ENCODE measurements at places on chromosomes 5 and 9.
A peak's percentile ranks its signal among the peaks of the same experiment; 100 is the strongest.

- no peak for DNase-seq
Measured at GRCh38 chr9:23741351-23741750, 84.7 kb downstream of the ELAVL2 start.

DNA sequence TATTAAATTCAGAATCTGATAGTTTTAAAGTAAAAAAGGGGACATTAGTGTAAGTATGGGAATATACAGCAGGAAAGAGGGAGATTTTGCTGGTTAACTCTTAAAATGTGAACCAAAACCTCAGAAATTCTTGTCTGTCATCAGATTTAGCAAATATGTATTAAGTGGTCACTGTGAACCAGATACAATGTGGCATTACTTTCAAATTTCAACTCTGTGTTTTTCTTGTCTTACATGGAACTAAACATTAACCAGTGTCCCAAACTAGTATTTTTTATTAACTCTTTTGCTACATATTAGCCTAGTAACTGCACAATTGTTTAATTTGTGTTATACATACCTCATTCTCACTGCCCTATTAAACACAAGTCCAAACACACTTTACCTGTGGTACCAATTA lies 259.9 kb upstream of the RASA1 start:
- DNase-seq: no peak

DNA sequence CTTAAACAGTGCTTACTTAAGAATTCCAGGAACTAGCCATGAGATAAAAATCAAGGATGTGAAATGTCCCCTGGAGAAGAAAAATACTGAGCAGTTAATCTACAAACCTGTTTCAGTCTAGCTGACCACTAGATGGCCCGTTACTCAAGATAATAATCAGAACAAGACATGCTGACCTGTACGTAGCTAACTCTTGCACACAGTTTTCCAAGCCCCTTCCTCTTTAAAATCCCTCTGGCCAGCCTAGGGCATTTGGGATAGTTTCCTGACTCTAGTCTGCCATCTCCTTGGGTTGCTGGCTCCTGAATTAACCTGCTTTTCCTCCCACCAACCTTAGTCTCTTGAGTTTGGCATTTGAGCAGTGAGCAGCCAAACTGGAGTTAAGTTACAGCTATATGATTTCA lies 59.2 kb upstream of the TRAF1 start:
- DNase-seq: no peak

DNA sequence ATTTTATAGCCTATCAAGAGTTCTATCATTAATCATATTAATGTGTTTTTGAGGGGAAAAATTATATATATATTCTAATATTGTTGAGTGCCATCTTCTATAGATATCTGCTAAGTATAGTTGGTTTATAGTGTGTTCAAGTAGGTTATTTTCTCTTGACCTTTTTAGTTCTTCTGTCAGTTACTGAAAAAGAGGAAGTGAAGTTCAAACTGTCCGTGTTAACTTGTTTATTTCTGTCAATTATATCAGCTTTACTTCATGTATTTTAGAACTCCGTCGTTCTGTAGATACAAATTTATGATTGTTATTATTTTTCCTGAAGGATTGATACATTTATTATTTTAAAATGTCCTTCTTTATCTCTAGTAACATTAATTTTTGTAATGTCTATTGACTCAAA lies 1209.1 kb downstream of the CDH12 start:
- no peak for DNase-seq

DNA sequence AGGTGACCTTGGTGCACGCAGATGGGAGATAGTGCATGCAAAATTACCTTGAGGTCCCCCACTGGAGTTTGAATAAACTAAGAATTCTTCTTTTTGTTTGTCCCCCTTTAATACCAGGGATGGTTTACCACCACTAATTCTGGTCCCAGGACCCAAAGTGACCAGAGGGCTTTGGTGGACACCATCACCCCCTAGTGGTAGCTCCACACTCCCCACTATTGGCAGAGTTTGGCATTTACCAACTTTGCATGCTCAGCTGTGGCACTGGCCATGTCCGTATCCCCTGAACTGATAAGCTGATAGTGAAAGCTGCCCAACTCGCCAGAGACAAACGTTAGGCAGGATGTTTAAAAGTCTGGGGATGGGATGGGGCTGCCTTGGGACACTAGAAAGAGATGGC lies 3.3 kb downstream of the ASTN2 start:
- DNase-seq: peak; percentile 40

GRCh38 chr5:131589510-131590348 lies 45.3 kb downstream of the RAPGEF6 start:
- DNase-seq: no peak

- DNase-seq: no peak
Measured at GRCh38 chr5:124393584-124394379, 352.7 kb downstream of the ZNF608 start.

GRCh38 chr5:153674356-153674755 lies 183.9 kb downstream of the GRIA1 start:
- no peak for DNase-seq

- DNase-seq: no peak
Measured at GRCh38 chr5:53571403-53571802, 11.0 kb downstream of the NDUFS4 start.

GRCh38 chr5:178360926-178361235 lies 128.3 kb upstream of the PHYKPL start:
- no peak for DNase-seq

GRCh38 chr5:135654761-135655467 lies 76.1 kb upstream of the CXCL14 start:
- DNase-seq: no peak

GRCh38 chr5:56516035-56516434 lies 282.9 kb upstream of the ANKRD55 start:
- DNase-seq: no peak

DNA sequence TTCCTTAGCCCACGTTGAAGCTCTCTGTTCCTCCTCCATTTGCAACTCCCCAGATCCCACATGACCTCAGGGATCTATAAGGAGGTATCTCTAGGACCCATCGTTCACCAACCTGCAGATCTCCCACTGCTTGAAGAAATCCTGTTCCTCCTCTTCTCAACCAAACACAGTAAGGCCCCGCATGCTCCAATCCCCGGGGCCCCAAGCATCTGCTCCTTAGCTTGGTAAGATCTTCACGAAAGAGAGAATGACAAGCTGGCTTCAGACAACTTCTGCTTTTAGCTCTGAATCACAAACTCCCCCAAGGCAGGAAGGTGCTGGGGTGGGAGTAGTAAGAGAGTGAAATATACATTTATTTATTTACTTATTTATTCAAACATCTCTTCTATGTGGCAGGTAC lies 33.0 kb upstream of the ARHGAP26 start:
- no peak for DNase-seq

- DNase-seq: no peak
Measured at GRCh38 chr9:122318284-122318683, 52.5 kb upstream of the PTGS1 start.

GRCh38 chr5:172582940-172583339 lies 58.1 kb upstream of the NEURL1B start:
- no peak for DNase-seq

GRCh38 chr5:95403996-95404395 lies 12.8 kb downstream of the FAM81B start:
- no peak for DNase-seq

DNA sequence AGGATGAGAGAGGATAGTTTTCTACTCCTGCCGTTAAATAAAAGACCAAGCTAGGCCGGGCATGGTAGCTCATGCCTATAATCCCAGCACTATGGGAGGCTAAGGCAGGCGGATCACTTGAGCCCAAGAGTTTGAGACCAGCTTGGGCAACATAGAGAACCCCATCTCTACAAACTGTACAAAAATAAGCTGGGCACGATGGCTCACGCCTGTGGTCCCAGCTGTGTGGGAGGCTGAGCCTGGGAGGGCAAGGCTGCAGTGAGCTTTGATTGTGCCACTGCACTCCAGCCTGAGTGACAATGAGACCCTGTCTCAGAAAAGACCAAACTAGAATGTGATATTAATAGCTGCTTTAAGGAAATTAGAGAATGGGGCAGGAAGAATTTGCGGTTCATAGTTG lies 158.4 kb downstream of the NIPBL start:
- DNase-seq: no peak

DNA sequence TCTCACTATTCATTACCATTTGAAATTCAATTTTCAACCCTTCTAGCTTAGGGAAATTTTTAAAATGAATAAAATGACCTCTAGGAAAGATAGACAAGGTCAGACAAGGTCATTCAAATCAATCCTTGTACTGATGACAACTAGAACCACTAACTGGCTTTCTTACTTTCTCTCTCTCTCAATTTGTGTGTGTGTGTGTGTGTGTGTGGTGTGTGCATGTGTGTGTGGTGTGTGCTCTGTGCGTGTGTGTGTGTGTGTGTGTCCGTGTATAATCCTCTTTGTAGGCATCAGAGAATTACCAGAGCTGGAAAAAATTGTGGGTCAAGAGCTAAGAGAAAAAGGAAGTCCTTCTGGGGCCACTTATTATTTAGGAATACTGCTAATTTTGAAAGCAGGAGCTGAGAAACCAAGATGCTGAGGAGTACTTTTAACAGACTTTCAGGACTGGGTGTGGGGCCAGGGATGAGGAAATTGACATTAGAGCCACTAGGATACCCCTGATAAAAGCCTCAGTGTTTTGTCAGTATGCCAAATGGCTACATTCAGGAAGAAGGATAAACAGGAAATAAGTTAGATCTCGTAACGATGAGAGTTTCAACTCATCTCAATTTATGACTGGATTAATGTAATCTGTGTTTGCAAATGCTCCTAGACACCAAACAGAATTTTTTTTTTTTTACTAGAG lies 723.3 kb downstream of the CETN3 start:
- DNase-seq: no peak

GRCh38 chr5:107021575-107021974 lies 649.2 kb downstream of the EFNA5 start:
- DNase-seq: no peak

DNA sequence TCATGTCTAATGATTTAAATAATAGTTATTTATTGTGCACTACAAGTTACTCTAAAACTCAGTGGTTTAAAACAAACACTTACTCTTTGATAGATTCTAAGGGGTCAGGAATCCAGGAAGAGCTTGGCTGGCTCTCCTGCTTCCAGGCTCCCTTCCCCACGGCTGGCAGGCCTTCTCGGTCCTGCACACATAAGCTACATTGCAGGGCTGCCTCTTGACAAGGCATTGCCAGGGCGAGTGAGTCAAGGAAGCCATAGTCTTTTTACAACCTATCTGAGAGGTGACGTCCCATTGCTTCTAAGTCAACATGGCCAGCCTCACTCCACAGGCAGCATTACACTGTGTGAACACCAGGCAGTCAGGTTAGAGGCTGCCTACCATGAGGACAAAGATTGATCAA lies 119.8 kb downstream of the AUH start:
- no peak for DNase-seq

GRCh38 chr9:86034863-86035734 lies 64.3 kb downstream of the GOLM1 start:
- no peak for DNase-seq

- no peak for DNase-seq
Measured at GRCh38 chr5:54367844-54368243, 57.5 kb upstream of the ARL15 start.

- no peak for DNase-seq
Measured at GRCh38 chr5:10674582-10674981, 86.5 kb downstream of the DAP start.

DNA sequence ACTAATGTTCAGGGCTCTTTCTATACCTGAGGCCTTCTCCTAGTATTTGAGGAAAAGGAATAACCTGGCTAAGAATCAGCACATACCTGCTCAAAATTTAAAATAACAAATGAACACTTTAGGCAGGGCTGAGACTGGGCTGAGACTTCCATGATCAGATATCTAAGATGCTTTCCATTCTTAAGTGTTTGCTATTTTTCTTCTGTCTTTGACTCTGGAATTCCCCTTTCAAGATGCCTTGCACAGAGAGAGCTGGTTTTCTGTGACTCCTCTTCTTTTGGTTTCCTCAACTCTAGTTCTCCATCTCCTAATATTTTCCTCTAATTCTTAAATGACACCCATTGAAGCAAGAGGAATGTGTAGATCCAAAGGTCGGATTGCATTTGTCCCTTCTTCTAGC lies 61.1 kb downstream of the DPYSL3 start:
- DNase-seq: no peak

DNA sequence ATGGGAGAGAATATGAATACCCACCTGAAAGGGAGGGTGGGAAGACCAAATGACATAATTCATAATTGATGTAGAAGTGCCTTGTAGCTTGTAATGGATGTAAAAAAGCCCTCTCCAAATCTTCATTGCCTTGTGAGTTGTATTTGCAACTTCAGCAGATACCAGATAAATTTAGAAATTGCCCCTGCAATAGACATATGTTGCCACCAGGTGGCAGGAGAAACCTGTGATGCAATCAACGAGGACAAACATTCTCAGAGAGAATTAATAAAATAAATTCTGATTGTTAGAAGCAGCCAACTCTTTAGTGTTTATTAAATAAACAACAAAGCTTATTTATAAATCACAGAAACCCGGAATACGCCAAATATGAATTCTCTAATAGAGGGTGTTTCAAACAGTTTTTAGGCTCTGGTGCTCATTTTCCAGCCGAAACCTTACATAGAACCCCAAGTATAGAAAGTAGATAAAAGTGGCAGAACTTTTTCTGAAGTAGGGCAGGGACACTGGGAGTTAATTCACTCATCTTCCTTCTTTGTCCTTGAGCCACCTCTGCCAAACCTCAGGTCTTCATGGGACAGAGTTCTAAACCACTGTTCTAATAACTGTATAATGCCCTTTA lies 147.8 kb downstream of the TMEM38B start:
- no peak for DNase-seq

DNA sequence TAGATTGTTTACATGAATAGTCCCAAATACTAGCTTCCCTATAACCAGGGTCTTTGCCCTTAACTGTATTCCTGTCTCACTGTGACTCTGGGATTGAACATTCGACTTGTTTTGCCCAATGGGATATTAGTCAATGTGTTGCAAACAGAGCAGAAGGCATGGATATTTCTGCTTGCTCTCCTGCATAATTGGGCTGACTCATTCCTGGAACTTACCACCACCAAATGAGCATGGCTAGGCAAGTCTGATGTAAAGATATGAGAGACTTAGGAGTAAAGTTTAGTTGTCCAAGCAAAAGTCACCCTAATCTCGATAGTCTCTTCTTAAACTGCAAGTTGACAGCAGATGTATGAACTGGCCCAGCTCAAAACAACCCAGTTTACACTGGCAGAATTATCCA lies 273.5 kb upstream of the CCNG1 start:
- DNase-seq: no peak

- no peak for DNase-seq
Measured at GRCh38 chr9:104073770-104074133, 20.4 kb upstream of the SMC2 start.

Data from amygdala (tissue), 56 donors.